ENCODE measurements at places on chromosomes 5 and 9. TPM values are rescaled to one million over a fixed set of nuclear protein-coding genes. Genes with fewer than 3 reads are reported as not detected.

GRCh38 chr9:134835448-134835847, 45.2 kb upstream of the FCN2 start:
- DNase-seq = no peak

DNA sequence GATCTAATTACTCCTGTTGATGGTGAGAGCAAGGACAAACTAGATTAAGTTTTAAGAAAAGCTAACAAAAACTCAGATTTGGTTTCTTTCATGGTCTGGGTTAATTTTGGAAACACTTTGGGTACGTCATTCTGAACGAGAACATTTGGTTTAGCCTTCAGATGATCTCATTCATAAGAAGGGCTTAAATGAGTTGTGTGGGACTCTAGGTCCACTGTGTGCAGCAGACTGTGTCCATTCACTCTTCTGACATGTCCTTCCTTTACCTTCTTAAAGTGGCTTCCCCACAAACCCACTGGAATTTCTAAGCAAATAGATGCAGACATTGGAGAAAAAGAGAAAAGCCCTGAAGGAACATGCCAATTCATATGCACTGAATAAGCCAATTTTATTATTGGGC, 96.8 kb downstream of the FBXO4 start:
- DNase-seq = no peak

DNA sequence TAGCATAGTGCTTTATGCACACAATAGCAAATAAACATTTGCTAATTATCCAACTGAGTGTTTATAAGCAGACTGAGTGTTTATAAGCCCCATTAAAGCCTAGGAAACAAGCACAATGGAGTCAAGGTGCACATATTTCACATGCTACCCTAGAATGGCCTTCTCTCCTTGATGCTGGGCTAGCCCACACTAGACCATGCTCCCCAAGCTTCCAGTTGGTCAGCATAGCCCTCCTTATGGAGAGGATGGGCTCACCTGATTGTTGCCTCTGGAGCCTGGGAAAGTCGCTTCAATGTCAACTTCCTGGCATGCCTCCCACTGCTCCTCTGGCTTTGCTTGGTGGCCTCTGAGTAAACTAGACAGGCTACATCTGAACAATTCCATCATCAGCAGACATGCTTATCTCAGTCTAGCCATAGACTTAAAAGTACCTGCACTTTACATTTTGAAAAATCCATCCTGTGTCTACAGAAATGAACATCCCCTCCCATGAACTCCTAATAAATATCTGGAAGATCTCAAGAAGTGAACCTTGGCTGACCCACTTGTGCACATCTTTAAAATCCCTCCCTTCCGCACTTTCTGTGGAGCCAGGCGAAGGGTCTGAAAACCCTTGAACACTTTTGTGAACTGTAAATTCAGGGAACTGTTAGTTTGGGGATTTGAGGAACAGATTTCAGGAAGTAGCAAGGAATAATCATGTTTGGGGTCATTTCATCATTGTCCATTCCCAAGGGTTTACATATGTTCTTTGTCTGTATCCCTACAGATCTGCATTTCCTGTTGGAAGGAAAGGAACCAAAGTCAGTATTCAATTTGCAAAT, 486.6 kb downstream of the ARHGEF28 start:
- DNase-seq = no peak

GRCh38 chr5:31783086-31783645, 144.2 kb downstream of the PDZD2 start:
- DNase-seq = no peak

DNA sequence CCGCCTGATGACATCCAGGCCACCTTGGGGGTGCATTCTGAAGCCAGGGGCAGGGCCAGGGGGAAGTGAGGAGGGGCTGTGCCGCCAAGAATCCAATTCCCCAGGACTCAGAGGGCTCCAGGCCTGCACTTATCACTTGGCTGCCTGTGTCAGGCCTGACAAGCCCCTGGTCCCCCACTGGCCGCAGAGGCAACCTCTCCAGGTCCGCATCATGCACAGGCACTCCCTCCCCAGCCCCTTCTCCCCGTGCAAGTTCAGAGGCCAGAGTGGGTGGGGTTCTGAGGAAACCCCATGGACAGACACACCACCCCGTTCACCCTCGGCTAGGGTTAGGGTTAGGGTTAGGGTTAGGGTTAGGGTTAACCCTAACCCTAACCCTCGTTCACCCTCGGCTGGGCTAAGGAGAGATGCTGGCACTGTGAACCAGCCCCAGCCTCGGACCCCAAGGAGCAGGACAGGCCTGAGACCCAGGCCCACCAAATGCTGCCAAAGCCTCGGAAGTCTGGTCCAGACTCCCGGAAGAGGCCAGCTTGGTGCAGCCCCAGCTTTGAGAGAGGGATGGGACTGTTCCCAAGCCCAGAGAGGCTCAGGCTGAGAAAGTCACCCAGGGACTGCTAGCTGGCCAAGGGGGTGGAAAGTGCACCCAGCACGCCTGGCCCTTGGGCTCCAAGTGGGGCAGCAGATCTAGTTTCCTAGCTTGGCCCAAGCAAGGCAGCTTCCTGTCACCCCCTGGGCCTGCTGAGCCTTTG, 4.9 kb downstream of the LCN2 start:
- peak; percentile 18 for DNase-seq

DNA sequence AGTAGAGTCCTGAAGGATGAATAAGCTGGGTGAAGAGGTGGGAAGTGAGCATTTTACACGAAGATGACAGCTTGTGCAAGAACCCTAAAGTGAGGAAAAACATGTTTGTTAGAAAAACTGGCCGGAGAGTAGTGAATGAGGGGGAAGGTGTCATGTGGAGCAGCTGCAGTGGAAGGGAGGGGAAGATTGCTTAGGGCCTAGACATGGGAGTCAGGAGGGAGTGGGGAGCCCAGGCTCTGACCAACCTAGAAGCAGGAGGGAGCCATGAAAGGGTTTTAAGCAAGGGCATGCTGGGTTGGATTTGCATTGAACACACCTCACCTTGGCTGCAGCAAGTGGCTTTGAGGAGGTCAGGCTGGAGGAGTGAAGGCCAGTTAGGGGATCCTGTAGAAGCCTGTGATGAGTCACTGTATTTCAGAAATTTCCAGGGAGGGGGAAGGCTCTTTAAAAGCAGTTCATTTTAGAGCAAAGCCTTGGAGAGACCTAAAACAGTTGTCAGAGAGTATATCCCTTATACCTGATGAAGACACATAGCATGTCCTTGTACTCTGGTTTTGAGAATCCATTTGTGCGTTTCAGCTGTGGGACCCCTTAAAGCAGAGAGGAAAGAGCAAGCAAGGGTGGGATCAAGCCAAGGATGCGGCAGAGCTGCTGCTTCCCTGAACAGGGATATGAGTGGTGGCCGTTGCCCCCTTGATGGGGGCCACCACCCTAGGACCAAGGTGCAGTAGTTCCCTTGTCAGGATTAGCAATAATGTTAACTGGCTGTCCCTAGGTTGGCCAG, 45.4 kb downstream of the ANGPTL2 start:
- DNase-seq = no peak

DNA sequence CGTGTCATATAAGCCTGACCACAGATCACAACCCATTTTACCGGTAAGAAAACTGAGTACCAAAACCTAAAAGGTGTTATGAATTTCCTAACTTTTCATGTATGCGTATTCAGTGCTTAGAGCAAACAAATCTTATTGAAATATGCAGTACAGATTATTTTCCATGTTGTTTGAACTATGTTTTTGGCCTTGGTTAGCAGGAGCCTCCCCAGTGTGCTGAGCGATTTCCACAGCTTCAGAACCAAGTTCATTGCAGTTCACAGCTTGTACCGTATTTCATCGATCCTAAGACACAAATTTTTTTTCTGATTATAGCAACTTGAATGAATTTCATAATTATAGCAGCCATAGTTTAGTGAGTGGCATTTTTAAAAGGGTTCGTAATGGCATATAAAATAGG, 13.7 kb downstream of the ADAMTSL1 start:
- DNase-seq = no peak

DNA sequence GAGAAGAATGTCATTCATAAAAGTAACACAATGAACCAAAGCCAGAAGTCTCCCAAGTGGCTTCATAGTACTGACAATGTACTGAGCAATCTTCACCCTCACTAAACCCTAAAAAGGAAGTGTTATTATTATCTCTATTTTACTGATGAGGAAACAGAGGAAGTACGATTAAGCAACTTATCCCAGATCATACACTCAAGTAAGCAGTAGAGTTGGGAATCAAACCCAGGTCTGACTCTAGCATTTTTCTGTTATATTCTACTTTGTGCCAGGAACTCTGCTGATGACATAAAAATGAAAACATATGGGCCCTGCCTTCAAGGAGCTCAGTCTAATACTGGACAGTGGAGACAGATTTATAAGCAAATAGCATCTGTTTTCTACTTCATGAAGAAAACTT, 109.2 kb downstream of the RAPGEF6 start:
- no peak for DNase-seq

DNA sequence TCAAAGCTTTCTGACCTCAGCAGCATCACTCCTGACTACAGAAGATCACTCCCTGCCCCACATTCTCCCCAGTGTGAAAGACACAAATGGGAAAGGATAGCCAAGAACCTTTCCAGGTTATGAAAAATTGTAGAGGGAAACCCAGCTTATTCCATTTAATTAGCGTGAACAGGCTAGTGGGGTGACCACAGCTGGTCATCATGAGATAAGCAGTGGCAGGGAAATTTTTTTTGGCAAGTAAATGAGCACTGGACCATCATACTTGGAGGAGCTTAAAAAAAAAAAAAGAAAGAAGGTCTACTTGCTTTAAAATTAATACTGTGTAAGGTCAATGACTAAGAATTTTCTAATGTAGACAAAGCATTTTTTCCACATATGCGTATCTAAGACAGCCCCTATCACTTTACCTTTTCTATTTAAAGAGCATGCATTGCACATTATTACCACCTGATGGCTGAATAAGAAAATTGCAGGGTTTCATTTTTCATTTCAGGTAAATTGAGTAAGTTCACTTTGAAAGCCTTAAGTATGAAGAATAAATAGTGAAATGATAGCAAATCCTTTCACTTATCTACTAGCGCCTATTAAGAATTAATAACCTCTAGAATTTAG, 123.6 kb downstream of the ELAVL2 start:
- no peak for DNase-seq

GRCh38 chr9:133471551-133472276, 7.2 kb downstream of the SLC2A6 start:
- DNase-seq = peak; percentile 60

DNA sequence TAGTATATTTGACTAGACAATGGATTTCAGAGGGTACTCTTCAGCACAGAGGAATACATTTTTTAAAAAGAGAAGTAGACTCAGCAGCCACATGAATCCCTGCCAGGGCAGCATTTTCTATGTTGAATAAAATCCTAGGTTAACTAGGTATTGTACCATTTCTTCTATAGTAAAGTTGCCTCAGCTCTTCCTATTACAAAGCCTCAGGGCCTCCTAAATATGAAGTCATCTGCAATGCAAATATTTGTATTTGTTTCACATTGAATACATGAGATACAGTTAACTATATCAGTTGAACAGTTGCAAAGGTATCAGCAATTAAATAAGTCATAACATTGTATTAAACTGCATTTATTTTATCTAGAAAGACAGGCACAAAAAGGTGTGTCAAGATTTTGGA, 59.5 kb downstream of the NUDT12 start:
- DNase-seq = no peak

GRCh38 chr9:110007477-110008270, 200.3 kb downstream of the C9orf152 start:
- DNase-seq = no peak

DNA sequence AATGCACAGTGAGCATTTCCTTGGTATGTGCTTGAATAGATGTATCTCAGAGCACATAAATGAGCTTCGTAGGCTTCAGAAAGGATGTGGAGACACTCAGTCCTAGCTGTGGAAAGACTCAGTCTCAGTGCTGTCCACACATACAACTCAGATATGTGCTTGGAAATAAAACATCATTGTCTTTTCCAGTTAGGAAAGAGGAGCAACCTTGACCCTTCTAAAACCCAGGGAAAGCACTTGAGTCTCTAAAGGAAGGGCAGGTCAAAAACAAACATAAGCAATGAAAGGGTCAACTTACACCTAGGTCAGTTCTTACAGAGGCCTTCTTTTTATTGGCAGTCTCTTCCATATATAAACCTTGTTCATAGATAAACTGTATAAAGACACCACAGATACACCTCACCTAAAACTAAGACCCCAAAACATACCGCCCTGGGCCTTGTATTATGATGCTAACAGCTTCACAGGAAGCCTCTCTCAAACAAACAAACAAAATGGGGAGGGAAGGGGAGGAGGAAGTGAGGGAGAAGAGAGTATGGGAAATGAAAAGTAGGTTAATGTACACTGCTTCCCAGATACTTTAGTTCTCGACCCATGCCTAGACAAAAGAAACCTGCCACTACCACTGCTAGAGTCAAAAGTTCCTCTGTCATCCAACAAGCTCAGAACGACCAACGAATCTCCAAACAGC, 114.4 kb downstream of the UBAP2 start:
- DNase-seq = no peak

DNA sequence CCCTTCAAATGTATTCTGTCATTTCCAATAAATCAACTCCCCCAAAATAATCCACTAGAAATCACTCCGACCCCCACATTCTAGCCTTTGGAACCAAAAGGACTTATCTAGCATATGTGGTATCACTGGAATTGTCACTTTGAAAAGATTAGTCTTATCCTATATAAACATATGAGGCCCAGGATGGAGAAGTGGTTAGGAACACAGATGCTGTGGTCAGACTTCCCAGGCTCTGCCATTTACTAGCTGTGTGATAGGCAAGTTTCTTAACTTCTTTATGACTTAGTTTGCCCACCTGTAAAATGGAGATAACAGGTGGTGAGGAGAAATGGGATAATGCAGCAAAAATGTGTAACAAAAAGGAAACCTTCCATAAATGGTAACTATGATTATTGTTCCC, 62.0 kb upstream of the GLRX start:
- DNase-seq = no peak

DNA sequence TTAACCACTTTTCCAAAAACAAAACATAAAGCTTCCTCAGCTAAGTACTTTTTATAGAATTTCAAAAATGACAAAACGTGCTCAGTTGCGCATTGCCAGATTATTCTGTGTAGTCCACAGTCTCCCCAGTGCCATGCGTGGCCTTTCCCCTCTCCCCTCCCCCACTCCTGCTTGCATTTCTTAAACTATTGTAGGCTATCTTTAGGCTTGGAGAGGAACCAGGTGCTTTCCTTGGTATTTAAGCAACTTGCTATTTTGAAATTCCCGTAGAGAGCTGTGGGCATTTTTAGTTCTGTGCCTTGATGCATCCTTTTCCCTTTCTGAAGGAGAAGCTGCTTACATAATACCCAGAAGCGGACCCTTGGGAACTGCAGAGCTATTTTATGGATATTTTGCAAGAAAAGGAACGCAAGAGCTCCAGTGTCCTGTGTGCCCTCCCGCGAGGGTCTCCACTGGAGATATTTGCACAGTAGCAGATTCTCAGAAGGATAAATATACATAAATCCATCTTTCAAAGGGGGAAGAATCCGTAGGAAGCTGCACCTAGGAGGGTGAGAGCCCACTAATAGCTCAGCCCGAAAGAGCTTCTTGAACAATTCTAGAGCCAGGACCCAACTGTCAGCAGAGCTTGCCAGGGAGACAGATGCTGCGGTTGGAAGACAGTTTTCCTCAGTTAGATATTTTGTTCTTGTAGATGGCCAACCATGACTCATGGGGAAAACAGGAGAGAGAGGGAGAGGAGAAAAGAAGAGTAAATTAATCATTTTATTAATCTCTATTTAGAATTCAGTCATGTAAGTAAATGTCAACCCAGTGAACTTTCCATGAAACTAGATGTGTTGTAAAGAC, 1298.3 kb upstream of the WWC1 start:
- no peak for DNase-seq

The TGFBR1 gene
- 24.7 TPM for total RNA-seq

The CTXN3 gene
- total RNA-seq = not detected

The PCDHB4 gene
- 3.4 TPM for total RNA-seq

The PIK3R1 gene
- 197 TPM for total RNA-seq

The SLC34A3 gene
- total RNA-seq = not detected

The INSL4 gene
- total RNA-seq = not detected

The IL13 gene
- not detected for total RNA-seq
